Cortex of kidney (tissue), 1 donor: ENCODE measurements at places on chromosomes 1 and 21.

DNA sequence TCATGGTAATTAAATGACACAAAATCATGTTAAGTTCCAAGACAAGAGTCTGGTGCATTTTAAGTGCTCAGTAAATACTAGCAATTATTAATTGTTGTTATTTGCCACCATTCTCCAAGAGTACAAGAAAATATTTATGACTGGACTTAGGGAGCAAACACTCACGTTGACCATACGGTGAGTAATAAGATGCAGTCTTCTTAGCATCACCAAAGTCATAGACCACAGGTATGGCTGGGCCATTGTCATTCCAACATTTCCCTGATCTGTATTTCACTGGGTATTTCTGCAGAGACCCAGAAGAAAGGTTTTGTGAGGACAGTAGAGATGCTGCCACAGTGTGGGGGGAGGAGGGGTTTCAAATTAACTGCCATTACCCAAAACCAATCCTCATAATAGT, 4.7 kb downstream of the ITLN2 start:
- no peak for DNase-seq

GRCh38 chr21:17488620-17489019, 24.2 kb upstream of the CXADR start:
- DNase-seq, result no peak

DNA sequence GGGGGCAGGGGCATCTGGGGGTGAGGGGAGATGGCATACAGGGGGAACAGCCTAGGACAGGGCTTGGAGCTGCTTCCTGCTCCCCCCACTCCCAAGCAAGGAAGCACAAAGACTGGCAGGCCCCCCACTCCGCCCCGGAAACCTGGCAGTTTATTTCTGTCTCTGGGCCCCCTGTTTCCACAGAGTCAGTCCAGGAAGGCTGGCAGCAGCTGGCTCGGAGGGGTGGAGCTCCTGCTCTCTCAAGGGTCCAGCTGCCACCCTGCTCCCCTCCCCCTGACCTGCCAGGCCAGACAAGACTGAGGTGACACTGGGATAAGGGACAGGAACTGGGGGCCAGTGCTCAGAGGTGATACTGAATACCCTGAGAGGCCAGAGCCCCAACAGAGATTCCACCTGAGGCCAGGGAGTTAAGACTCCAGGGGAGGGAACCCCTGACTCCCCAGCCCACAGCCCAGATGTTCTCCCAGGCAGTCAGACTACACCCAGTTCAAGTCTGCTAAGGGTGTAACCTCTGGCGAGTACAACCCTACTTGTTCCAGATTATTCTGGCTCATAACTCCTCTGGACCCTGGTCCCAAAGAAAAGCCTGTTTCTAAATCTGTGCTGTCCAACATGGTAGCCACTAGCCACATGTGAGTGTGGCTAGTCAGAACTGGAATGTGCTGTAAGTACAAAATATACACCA, 26.3 kb downstream of the AHDC1 start:
- no peak for DNase-seq

DNA sequence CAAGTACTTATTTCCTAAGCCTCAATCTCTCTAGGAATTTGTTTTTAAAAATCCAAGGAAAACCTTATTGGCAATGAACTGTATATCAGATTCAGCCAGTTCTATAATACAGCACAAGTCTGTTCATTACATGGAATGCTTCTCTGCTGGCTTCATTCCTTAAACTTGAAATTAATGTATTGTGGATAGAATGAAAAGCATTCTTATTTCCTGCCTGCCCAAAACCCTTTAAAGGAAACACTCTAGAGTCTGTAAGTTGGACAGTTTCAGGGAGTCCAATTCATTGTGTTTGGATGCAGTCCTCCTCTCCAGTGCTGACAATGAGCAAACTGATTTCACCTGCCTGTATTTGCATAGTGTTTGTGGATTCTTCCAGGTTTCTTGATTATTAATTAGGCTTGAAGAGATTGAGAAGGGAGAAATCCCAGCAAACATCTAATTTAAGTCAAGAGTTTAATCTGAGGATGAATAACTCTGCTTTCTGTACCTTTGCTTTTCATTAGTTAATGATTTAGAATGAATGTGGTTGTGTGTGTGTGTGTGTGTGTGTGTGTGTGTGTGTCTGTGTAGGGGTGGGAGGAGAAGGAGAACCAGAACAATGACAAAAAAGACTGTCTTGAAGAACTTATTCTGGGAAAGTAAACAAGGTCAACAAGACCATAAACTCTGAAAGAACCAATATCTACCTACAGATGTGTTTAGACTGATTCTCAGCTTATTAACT, 61.2 kb downstream of the CACHD1 start:
- DNase-seq, result no peak

- DNase-seq, result no peak
Observed at GRCh38 chr1:171911506-171911905, 70.2 kb downstream of the DNM3 start.

GRCh38 chr1:21072721-21073120, 104.0 kb downstream of the EIF4G3 start:
- DNase-seq, result no peak

GRCh38 chr1:21937372-21938121, 437 bp upstream of the HSPG2 start:
- DNase-seq, result peak; percentile 55

DNA sequence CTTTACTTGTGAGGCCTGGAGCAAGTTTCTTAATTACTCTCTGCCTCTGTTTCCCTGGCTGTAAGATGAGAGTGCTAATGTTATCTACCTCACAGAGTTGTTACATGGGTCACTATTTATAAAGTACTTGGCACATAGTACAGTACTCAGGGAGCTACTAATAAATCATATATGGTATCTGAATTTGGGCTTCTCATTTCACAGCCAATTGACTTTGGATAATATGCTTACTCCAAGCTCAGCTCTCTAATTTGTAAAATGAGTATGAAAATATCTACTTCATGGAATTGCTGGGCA, 108.5 kb upstream of the HOOK1 start:
- DNase-seq, result no peak

DNA sequence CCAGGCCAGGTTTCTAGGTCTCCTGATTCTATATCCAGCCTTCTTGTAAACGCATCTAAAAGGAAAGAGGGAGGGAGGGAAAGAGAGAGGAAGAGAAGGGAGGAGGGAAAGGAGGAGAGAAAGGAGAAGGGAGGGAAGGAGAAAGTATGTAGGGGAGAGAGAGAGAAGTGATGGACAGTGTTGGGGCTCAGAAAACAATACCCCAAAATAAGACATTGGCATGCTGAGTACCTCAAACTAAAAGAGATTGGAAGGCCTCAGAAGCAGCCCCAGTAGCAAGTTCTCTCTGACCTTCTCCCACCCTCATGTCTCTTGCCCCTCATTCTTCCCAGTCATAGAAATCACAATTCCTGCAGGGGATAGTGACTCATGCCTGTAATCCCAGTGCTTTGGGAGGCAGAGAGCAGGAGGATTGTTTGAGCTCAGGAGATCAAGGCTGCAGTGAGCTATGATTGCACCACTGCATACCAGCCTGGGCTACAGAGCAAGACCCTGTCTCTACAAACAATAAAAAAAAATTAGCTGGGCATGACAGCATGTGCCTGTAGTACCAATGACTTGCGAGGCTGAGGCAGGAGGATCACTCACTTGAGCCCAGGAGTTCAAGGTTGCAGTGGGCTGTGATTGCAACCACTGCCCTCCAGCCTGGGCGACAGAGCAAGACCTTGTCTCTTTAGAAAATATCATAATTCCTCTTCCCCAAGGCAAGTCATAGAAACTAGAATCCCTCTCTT, 51.2 kb downstream of the DNTTIP2 start:
- no peak for DNase-seq

DNA sequence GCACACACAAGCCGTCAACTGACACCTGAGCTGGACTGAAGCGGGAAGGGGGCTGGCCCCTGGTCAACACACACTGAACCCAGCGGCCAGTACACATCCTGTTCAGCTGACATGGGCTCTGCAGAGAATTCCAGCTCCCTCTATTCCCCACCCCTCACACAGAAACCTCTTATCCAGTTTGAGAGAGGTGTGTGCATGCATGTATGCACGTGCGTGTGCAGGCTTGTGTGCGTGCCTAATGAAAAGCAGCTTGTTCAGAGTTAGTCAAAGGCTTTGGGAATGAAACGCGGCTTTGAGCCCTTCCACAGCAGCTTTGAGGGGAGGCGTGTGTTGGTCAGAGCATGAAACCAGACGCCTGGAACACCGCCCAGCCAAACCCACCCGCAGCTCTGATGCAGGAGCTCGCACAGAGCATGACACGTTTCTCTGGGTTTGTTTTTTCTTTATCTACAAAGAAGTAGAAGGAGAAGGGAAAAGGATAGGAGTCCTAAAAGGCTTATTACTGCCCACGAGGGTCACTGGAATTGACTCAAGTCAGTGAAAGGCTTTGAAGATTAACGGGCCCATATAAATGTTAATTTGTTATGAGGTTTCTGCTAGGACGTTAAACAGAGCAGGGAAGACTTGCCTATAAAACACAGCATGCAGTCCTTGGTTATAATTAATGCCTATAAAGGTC, 184.2 kb downstream of the ETS2 start:
- no peak for DNase-seq
